ENCODE measurements at places on chromosomes 1 and 21.

DNA sequence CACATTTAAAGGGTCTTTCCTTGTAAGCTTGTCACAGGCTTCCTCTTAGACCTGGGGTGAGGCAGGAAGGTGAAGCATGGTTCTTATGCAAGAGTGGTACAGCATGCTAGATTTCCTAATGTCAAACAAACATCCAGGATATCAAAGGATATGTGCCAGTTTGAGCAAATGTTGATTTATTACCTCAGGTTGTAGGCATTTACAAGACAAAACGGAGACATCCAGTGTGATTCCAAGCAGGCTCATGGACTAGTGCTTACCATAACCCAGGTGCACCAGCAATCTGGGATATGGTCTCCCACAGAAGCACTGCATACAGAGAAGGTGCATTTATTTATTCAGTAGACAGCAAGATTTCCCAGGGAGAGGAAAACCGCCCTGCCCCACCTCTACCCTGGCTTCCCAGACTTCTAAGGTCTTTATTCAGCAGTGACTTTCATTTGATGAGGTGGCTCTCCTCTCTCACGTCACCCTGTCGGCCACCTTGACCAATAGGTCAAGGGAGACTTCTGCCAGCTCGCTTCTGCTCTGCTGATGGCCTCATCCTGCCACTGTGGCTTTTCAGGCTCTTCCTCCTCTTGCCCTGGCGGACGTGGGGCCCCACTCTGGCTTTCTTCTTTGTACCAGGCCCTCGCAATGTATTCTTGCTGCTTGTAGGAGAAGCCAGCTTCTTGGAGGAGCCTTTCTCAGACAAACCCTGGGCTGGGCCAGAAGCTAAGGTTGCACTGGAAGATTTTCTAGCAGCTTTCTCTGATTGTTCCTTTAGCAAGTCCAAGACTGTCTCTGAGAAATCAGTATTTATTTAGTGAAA, 25.6 kb downstream of the HHIPL2 start:
- no peak for DNase-seq

GRCh38 chr1:106681939-106682522, 374.4 kb upstream of the PRMT6 start:
- no peak for DNase-seq

- no peak for DNase-seq
Measured at GRCh38 chr1:26181586-26182382, 4.5 kb downstream of the CNKSR1 start.

GRCh38 chr1:218692808-218693207, 347.7 kb downstream of the TGFB2 start:
- DNase-seq: no peak

DNA sequence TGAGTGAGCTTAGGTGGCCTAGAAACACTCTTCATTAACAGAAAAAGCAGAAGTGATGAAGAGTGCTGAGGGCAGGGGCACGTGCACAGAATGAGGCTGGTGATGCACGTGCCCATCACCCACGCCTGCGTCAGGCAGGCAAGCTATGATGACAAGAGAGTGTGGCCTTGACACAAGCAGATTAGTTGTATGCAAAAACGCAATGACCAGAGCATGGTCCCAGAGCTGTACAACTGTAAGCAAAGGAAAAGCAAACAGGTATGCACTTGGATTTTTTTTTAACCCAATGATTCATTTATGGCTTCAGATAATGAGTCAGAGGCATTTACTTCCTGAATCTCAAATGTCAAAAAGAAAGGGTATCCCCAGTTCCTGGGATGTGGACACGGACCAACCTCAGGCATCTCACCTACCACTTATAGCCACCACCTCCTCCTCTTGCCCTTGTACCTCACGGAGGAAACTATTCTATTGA, 9.1 kb upstream of the TMEM61 start:
- no peak for DNase-seq

- no peak for DNase-seq
Measured at GRCh38 chr1:211756471-211757020, 74.0 kb downstream of the LPGAT1 start.

DNA sequence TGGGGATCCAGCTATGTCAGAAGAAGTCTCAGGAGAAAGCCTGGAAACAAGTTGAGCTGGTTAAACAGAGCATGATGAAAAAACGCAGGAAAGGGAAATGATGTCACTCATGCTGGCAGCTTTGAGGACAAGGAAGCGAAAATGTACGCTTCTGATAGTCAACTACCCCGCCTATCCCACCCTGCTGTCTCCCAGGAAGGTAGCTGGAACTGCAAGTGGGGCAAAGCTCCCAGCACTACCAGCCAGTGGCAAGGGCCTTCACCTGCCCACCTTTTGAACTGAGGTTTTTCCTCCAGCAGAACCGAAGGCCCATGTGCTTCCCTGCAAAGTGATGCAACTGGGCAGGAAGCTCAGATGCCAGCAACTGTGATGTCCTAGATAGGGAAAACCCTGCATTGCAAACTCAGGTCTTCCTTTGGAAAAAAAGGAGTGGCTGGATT, 6.3 kb upstream of the IL20 start:
- DNase-seq: no peak

DNA sequence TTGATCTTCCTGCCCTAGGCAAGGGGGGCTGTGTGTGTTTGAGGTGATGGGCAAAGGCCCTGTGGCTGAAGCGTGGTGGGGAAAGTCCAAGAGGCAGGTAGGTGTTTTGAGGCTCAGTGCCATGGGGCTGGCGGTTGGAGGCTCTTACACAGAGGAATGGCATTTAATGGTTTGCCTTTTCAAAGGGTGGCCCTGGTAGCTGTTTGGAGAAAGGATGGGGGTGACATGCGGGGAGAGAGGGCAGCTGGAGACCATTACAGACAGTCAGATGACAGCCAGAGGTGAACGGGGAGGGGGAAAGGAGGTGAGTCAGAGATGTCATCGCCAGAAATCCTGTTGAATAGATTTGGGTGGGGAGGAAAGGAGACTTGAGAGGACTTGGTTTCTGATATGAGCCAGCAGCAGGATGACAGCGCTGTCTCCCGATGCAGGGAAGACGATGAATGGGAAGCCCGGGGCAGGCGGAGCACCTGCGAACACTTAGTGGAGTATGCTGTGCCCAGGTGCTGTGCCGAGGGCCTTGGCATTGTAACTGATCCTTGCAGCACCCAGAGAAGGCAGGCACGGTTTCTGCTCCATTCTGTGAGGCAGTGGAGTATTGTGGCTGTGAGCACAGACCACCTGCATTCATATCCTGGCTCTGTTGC, 56.3 kb downstream of the MAN1C1 start:
- peak; percentile 24 for DNase-seq

- DNase-seq: no peak
Measured at GRCh38 chr1:100512803-100513352, 25.1 kb upstream of the GPR88 start.

- no peak for DNase-seq
Measured at GRCh38 chr1:186904361-186904760, 75.6 kb downstream of the PLA2G4A start.

DNA sequence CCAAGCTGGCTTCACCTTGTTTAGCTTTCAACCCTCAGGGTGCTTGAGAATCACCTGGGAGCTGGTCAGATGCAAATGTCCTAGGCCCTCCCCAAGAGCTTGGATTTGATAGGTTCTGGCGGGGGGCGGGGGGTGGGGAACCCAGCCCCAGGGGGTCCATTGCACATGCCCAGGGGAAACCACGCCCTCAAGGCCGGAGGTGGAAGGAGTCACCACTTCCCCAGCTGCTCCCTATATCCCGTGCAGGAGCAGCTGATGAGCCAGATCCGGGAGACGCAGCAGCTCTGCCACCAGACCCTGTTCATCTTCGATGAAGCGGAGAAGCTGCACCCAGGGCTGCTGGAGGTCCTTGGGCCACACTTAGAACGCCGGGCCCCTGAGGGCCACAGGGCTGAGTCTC, 5.8 kb downstream of the TOR3A start:
- DNase-seq: no peak

GRCh38 chr1:2388004-2388913, 3.1 kb downstream of the MORN1 start:
- DNase-seq: no peak

DNA sequence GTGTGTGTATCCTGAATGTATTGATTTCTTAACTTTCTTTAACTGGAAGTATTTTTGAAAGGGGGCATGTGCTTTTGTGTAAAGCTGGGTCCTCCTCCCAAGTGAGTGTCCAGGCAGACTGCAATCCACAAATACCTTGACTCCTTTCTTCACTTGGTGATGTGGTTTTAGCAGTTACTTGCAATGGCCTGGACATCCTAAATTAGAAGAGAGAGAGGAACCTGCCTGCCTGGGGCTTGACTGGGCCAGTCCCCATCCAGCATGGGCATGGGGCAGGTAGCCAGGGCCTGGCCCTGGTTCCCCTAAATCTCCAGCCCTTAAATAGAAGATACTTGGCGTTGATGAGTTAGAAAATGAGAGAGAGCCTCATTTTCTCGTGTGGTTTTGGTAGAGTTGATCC, 159.7 kb downstream of the PGBD5 start:
- DNase-seq: no peak

- DNase-seq: peak; percentile 66
Measured at GRCh38 chr1:108200687-108201051, 526 bp upstream of the SLC25A24 start.

- no peak for DNase-seq
Measured at GRCh38 chr1:70820995-70821394, 226.6 kb downstream of the PTGER3 start.

GRCh38 chr1:22494943-22495579, 43.4 kb downstream of the ZBTB40 start:
- no peak for DNase-seq

GRCh38 chr1:173268261-173268660, 61.1 kb upstream of the TNFSF4 start:
- no peak for DNase-seq

GRCh38 chr1:93635614-93636543, 45.8 kb downstream of the BCAR3 start:
- DNase-seq: no peak

DNA sequence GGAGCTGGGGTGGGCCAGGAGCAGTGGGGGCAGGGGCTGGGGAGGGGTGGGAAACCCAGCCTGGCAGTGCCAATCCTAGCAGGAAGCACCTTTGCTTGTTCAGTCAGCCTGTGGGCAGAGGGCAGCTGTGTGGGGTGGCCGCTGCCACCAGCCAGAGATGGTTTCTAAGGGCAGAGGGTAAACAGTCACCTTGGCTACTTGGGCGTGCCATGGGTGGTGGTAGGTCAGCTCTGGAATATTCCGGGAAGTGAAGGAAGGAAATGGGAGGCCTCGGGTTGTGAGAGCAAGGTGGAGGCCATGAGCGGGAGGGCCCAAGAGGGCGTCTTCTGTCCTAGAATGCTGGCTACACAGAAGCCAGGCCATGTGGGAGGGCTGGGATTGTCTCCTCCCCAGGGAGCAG, 20.7 kb upstream of the WNT4 start:
- DNase-seq: no peak

DNA sequence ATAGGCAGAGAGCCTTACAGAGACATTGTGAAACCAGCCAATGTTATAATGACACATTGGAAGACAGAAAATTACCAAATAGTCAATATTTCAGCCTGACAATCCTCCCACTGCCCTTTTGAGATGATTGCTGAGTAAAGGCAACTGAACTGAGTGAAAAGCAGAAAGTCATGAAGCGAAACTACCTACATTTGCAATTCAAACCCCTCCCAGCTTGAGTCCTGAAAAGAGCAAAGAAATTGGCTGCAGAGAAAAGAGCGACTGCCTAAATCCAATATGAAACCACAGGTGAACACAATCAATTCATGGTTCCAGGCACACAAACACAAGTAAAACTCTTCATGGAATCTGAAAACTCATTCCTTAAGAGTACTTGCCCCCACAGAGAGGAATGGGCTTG, 143.4 kb upstream of the CHRM3 start:
- no peak for DNase-seq

DNA sequence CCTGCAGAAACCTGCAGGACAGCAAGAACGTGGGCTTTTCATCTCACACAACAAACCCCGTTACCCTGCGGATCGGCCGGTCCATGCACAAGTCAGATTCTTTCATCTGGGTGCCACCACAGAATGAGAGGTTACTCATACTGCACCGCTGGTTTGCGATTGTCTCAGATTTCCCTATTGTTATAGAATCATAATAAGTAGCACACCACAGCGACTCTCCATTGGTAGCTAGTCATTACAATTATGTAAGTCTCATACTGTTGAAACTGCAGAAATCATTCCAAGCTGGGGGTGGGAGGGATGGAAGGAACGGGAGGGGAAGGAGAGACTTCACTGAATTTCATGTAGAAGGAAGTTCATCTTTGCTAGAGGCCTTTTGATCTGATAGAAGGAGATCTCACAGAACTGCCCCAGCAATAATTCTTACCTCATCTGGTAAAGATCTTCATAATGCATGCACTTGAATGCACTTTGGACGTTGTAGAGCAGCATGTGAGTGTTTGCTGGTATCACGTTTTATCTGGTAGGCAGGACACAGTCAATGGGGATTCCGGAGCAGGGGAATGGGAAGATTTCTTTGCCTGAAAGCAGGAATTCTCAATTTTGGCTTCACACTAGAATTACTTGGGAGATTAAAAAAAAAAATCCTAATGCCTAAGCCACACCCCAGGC, 221.1 kb downstream of the KIF26B start:
- peak; percentile 13 for DNase-seq

GRCh38 chr1:100458661-100459357, 79.1 kb upstream of the GPR88 start:
- DNase-seq: no peak

DNA sequence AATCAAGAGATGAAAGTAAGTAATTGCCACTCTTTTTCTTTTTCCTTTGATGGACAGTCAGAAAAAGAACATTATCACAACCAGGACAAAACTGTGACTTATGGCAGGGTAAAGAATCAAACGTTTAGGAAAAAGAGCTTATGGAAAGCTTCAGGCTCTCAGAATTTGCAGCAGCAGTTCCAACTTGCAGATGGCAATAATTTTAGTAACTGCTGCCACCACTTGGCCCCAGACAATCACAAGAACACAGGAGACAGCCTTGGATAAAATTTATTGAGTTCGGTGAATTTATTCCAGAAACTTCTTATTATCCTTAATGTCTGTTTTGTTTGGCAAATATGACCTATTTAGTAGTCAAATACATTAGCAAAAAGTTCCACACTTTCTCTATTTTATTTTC, 804.4 kb downstream of the BRINP3 start:
- no peak for DNase-seq

DNA sequence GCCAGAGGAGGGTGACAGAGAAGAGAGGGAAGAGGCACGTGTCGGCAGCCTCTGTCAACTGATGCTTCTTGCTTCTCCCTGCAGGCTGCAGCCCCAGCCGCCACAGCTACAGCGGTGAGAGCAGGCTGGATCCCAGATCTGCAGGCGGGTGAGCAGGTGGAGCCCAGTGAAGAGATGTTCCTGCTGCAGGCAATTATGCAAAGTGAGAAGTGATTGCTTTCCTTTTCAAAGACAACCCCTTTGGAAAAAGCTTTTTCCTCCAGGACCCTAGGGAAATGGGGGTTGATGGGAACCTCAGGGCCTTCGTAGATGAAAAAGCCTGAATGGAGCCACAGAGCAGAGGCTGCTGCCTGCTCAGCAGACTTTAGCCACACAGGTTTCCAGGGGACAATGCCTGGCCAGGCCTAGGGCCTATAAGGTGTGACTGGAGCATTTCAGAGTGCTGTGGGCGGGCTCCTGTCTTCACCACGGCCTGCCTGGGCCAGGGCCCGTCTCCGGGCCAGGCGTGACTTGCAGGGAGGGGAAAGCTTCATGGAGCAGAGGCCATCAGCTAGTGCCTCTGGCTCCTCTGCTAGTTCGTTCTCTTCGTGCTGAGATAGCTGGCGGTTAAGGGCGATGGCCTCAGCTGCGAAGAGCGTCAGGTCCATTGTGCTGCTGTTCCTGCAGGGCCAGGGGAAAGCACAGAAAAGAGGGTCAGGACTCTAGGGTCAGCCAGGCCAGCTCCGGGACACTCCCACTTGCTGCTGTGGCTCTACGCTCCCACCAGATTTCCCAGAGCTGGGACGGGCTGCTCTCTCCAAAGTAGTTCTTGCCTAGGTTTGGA, 6.9 kb upstream of the KNCN start:
- DNase-seq: no peak
